Activated T-helper 17 cell treated with anti-CD3 and anti-CD28 coated beads, Interleukin-2, amount 50 U/mL, for 72 hours (primary cell): ENCODE measurements at places on chromosomes 7 and 10.

DNA sequence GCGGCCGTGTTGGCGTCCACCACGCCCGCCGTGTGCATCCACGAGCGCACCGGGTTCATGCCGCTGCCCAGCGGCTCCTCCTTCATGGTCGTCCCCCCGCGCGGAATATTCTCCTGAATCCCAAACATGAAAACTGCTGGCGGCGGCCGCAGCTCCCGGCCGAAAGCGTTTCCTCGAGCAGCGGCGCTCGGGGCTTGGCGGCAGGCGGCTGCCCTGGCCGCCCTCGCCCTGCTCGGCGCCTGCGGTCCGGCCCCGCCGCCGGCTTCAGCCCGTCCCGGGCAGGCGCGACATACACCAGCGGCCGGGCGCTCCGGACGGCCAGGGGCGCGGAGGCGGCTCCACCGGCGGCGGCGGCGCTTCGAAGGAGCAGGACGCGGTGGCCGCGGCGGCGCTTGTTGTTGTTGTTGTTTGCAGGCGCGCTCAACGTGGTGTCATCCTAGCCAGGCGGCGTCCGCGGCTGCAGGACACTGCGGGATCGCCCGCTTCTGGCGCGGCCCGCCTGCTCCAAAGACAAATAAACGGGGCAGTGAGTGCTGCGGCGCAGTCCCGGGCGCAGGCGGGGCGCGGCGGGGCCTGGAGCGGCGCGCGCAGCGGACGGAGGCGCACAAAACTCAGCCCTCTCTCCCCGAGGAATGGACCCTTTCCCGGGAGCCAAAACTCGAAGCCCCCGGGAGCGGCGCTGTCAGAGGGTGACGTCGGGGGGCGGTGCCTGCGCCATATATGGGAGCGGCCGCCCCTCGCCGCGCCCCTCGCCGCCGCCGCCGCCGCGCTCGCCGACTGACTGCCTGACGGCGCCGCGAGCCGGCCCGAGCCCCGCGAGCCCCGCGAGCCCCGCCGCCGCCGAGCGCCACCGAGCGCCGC is at the start of gene EBF3:
Gene EBF3, minus strand, starts transcription at position 634 of the 861 bp plus-strand sequence. Its CDS starts 506 bp downstream, at position 128.
- peak; percentile 29 for ATAC-seq
- H3K36me3 ChIP-seq: peaks cover 20% of the 10 kb centered on the region
- H3K4me1 ChIP-seq: peaks cover 5% of the 10 kb centered on the region
- peaks cover 43% of the 10 kb centered on the region for H3K27me3 ChIP-seq

GRCh38 chr10:42940487-42941294 is 136.2 kb upstream of the RET start:
- H3K4me3 ChIP-seq: no peak overlapping the region
- peaks cover 13% of the 10 kb centered on the region for H3K27me3 ChIP-seq
- H3K36me3 ChIP-seq: no peaks in the 10 kb centered on the region
- no peak overlapping the region for H3K27ac ChIP-seq
- no peak for ATAC-seq

DNA sequence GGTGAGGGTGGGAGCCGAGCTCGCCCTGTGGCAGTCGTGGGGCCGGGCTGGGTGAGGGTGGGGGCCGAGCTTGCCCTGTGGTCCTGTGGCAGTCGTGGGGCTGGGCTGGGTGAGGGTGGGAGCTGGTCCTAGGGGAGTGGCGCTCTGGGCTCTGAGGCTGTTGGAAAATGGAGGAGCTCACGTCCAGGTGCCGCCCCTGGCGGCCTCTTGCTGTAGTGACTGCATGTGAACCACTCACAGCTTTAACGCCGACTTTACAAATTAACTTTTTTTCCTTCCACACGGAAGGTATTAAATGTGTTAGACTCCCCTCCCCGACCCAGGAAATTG is 312.6 kb downstream of the WDR37 start:
- H3K4me1 ChIP-seq: no peaks in the 10 kb centered on the region
- peaks cover 13% of the 10 kb centered on the region for H3K27me3 ChIP-seq
- peak; percentile 34 for ATAC-seq
- H3K36me3 ChIP-seq: no peaks in the 10 kb centered on the region
- no peak overlapping the region for H3K27ac ChIP-seq

- H3K4me3 ChIP-seq: no peak overlapping the region
- no peaks in the 10 kb centered on the region for H3K4me1 ChIP-seq
- no peaks in the 10 kb centered on the region for H3K36me3 ChIP-seq
Measured at GRCh38 chr7:17558558-17559332, 260.3 kb downstream of the AHR start.

- ATAC-seq: no peak
- H3K27me3 ChIP-seq: peaks cover 7% of the 10 kb centered on the region
- H3K36me3 ChIP-seq: no peaks in the 10 kb centered on the region
- H3K4me1 ChIP-seq: peaks cover 5% of the 10 kb centered on the region
- H3K27ac ChIP-seq: no peak overlapping the region
Measured at GRCh38 chr10:71300555-71301370, 18.3 kb upstream of the SLC29A3 start.

DNA sequence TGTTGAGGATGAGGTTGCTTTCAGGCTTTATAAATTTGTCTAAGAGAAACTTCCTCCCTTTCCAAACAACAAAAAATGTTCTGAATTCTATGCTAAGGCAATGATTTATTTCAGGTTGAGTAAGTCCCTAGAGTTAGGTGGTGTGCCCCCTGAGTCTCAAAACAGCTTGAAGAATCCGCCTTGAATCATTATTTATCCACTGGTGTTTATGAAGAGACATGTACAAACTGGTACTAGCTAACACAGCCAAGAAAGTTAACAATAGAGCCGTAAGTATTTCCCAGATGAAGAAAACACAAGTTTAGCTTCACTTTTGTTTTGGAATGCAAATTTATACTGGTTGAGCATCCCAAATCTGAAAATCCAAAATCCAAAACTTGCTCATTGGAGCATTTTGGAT is 66.2 kb upstream of the SRPK2 start:
- no peak overlapping the region for H3K27ac ChIP-seq
- no peak for ATAC-seq
- no peaks in the 10 kb centered on the region for H3K27me3 ChIP-seq
- peaks cover 6% of the 10 kb centered on the region for H3K4me1 ChIP-seq
- no peak overlapping the region for H3K4me3 ChIP-seq
- H3K36me3 ChIP-seq: peaks cover 39% of the 10 kb centered on the region

DNA sequence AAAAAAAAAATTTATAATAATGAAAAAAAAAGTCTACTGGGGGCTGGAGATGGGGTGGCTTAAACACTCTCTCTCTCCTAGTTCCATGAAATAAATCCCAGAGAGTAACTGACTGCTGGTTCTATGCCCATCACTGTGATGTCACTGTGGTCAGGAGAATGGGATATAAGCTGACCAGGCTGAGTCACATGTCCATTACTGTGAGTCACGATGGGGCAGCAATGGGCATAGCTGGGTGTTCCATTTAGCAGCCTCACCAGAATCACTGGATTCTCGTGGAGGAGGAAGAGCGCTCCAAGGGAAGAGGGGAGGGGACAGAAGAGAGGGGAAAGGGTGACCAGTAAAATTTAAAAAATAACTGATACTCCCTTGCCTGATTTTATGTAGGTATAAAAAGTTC is 37.1 kb downstream of the MASTL start:
- no peak for ATAC-seq
- H3K4me3 ChIP-seq: no peak overlapping the region
- no peaks in the 10 kb centered on the region for H3K4me1 ChIP-seq
- peaks cover 21% of the 10 kb centered on the region for H3K36me3 ChIP-seq
- H3K27ac ChIP-seq: no peak overlapping the region

DNA sequence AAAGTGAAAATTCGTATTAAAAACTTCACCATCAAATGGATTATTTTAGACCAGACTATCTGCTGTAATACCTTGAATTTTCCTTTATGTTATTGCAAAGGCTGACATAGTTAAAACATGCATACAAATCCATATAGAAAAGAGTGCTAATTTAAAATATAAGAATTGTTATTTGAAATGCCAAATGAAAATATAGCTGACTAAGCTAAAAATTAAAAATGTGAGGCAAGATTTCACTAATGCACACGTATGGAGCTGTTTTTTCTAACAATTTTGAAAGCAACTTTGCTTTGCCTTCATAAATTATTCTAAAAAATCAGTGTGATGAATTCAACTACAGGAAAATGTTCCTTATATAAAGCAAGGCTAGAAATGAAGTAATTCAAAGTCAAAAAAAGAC is 62.5 kb downstream of the MPP7 start:
- ATAC-seq: no peak
- H3K36me3 ChIP-seq: peaks cover 22% of the 10 kb centered on the region
- no peak overlapping the region for H3K4me3 ChIP-seq
- no peaks in the 10 kb centered on the region for H3K27me3 ChIP-seq
- no peak overlapping the region for H3K27ac ChIP-seq

DNA sequence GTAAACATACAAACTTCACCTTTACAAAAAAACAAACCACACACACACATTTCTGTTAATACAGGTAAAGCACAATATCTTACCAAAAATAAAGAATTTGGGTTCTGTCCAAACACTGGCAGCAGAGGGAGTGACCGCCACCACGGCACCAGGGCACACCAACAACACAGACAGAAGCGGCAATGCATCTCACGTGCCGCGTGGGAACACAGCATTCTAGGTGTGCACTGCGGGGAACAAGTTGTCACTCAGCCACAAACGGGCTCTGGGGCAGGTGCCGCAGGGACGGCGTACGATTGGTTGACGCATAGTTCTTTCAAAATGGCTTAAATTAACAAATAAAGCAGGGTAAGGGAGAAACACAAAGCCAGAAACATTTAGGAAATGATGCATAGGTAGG is 22.3 kb downstream of the PDGFA start:
- ATAC-seq: no peak
- H3K36me3 ChIP-seq: peaks cover 50% of the 10 kb centered on the region
- no peak overlapping the region for H3K4me3 ChIP-seq
- H3K4me1 ChIP-seq: no peaks in the 10 kb centered on the region

GRCh38 chr10:103481974-103482531 is 3.0 kb upstream of the CALHM3 start:
- no peaks in the 10 kb centered on the region for H3K36me3 ChIP-seq
- H3K4me3 ChIP-seq: no peak overlapping the region
- peak; percentile 86 for ATAC-seq
- peaks cover 6% of the 10 kb centered on the region for H3K4me1 ChIP-seq
- no peak overlapping the region for H3K27ac ChIP-seq
